Chondrocyte (in vitro differentiated cells): ENCODE measurements at places on chromosomes 13 and 19.

GRCh38 chr13:67228031-67228430, 2.1 kb downstream of the PCDH9 start:
- DNase-seq = no peak

DNA sequence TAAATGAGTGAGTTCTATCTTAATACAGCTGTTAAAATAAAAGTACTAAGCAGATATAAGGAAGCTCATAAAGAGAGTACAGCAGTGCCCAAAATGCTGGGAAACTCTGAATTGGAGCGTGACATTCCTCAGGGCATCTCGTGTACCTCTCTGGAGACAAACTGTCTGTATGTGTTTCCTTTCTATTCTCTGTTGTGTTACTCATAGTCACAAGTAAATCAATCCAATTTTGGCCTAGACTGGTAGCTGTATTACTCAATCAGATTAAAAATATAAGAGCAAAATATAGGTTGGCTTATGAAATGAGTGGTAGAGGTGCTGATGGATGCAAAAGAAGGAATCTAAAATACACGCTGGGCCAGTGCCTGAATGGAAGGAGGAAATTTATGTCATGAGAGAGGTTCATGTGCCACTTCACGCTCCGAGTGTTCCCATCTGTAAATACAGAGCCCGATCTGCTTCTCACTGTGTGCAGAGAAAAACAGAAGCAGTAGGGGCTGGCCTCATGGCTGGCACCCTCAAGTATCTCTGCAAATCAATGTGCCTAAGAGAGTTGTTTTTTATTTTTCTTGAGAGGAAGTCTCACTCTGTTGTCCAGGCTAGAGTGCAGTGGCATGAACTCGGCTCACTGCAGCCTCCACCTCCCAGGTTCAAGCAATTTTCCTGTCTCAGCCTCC, 58.7 kb upstream of the RGCC start:
- DNase-seq = no peak

DNA sequence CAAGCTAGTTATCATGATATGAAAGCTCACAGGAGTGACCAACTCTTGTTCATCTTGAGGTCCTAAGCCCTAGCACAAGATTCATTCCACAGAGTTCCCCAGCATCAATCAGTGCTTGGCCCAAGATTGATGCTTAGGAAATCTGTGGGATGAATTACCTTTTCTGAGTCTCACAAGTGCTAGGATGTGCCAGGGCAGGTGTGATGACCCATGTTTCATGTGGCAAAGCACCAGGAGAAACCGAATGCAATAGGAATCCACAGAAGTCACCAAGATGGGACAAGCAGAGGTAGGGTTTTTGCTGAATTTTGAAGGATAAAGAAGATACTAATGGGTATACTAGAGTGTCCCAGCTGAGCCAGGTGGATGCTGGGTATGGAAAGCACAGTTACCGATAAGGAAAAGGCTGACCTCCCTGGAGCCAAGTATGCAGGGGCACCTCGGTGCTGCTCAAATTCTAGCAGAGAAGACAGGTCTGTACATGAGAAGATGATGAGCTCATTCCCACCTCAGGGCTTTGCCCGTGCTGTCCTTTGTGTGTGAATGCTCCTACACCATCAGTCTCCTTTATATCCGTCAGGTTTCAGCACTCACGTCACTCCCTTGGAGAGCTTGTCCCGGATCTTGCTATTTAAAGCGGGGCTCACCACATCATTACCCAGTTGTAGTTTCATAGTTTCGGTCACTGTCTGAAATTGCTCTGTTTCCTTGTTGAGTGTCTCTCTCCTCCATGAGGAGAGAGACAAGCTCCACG, 168.9 kb upstream of the TSC22D1 start:
- DNase-seq = no peak

- DNase-seq = no peak
Observed at GRCh38 chr19:49635530-49636232, 4.3 kb downstream of the RRAS start.

GRCh38 chr19:12202250-12202649, 39.4 kb downstream of the ZNF136 start:
- no peak for DNase-seq

GRCh38 chr19:35397064-35397463, 26.2 kb downstream of the GPR42 start:
- no peak for DNase-seq

DNA sequence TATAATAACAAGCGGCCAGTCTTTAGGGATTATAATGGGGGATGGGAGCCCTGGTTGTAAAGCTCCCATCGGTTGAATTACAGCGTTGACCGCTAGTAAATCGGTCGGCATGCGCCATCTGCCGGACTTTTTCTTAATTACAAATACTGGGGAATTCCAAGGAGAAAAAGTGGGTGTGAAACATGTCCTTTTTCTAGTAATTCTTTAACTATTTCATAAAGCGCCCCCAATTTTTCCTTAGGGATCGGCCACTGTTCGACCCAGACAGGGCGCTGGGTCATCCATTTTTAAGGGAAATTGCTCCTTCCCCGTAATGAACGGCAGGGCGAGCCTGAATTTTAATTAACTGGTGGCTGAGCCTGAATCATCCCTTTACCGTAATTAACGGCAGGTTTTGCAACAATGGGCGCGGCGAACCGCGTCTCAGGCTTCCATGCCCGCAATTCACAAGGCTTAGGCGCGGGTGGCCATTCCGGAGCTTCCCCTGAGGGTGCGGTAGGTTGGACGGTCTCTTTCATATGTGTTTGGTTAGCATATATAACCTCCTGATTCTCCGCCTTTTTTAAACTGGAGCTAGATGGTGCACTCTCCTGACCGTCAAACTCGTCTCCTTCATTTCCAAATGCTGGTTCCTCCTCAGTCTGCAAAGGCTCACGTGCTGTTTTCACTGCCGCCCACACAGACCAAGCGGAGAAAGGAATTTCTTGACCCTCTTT, 30.2 kb upstream of the EVI5L start:
- no peak for DNase-seq

DNA sequence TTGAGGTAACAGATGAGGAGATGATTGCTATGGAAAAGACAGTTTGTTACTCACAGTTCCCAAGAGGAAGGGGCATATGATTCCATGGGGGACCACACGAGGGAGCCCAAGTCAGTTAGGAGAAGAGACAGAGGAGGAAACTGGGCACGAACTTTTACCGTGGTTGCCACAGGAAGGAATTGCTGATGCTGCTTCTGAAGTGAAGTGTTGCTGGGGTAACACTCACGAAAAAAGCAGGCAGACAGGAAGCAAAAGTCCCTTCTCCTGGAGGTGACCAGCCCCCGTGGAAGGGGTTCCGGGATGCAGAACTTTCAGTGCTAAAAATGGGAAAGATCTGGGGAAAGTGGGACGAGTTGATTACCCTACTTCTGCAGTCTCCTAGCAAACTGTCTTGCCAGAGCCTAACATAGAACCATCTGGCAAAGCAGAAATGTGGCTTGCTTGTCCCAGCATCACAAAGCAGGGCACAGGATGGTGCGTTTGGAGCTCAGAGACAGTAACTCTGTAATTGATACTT, 35.4 kb upstream of the MAP3K10 start:
- DNase-seq = peak; percentile 11

DNA sequence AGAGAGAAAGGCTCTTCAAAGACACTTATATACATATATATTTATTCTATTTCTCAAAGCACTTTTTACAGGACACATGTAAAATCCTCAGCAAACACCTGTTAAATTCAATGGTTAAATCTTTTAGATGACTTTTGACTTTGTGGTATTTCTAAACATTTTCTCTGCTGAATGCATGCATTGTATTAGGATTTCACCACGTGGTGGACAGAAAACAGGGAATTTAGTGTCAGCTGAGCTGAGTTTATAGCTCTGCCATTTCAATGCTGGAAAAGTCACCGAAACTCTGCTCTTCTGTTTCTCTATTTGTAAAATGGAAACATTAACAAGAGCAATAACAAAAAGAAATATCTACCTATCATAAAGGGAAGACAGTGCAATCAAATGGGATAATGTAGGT, 375.6 kb downstream of the ENOX1 start:
- DNase-seq = no peak

DNA sequence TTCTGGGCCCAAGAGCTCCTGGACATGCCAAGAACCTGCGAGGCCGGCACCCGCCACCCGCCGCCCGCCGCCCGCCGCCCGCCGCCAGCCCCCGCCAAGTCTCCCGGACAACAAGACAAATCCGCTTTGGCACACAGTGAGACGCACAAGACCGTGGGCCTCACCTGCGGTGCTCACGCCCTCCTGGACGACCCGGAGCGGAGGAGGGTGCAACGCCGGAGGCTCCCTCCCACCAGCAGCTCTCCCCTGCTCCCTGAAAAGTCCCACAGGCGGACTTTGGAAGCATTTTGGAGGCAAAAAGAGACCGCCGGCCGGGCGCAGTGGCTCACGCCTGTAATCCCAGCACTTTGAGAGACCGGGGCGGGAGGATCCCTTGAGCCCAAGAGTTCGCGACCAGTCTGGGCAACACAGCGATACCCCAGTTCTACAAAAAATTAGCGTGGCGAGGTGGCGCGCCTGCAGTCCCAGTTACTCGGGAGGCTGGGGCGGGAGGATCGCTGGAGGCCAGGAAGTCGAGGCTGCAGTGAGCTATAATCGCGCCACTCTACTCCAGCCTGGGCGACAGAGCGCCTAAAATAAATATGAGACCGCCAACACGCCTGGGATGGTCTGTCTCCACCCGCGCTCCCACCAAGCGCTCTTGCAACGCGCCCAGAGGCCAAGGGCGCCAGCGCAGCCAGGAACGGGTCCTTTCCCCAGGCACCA, 783 bp downstream of the RHPN2 start:
- no peak for DNase-seq

DNA sequence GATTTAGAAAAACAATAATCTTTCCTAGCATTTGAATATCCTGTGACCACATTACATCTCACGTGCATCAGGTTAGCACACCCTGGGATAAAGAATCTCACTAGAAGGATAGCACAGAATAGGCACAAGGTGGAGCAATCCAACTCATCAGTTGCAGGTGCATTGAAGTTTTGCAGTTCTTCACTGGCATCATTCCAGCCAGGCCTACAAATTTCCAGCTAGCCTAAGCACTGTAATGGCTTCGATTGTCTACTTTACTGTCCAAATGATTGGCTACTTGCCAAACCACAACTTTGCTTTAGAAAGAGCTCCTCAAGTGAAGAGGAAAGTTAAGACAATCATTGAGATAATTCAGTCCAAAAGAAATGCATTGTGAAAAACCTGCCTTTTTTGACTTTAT, 89.5 kb downstream of the SPRY2 start:
- DNase-seq = no peak

DNA sequence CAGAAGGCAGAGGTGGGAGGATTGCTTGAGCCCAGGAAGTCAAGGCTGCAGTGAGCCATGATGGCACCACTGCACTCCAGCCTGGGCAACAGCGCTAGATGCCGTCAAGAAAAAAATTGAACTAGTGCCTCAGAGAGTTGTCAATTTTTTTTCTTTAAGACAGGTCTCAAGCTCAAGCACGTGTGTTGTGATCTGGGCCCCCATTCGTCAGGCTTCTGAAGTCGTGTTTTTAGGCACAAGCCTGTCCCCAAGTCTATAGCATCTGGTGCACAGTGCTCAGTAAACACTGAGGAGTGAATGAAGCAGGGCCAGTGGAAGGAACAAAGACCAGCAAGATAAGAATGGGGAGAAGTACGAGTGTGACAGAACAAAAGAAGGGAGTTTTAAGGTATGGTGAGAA, 23.7 kb upstream of the LAMP1 start:
- no peak for DNase-seq

DNA sequence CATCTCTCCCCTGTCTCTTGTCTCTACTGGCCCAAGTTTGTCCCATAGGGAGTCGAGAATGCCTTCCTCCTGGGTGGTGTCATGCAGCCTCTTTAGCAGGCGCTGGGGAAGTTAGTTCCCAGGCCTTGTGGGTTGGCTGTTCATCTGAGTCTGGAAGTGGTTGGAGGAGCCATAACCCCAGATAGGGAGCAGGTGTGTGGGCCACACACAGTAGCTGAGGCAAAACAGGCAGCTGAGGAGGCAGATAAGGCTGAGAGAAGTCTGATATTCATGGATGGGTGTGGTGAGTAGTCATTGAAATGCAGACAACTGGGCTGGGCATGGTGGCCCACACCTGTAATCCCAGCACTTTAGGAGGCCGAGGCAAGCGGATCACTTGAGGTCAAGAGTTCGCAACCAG, 40.9 kb upstream of the KPNA3 start:
- DNase-seq = no peak

DNA sequence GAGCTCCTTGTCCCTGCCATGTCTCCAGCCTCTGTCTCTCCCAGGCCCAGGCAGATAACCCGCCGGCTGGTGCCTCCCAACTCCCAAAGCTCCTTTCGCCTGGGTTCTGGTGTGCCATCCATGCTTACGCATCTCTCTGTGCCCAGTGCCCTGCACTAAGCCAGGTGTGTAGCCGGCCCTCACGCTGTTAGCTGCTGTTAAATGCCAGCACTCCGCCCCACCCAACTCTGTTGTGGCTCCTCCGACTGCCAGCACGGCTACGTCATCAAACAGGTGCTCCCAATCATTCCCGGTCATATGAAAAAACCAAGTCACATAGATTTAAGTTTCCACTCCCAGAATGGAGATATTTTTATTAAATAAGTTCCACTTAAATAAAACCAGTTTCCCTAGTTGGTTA, 7.0 kb upstream of the HSPH1 start:
- no peak for DNase-seq

GRCh38 chr13:44140888-44141724, 232.5 kb upstream of the SERP2 start:
- no peak for DNase-seq

DNA sequence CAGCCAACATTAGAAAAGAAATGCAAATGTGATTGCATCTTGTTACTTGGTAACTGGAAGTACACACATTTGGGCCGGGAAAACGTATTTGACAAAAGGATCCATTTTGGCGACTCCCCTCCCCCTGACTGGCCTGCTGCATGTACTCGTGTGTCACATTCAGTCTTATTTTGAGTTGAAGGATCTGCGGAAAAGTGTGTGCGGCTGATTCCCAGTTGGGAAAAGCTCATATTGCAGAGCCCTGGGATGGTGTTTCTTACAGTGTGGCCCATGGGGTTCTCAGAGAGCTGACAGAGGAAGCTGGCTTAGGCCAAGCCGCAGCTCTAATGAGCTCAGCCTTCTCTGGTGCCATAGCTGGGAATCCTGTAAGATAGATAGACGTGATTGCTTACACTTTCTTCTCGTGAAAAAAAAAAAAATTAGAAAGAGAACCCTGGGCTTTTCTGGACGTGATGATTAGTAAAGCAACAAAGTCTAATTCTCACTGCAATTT, 170.3 kb upstream of the ARGLU1 start:
- DNase-seq = no peak

GRCh38 chr13:64672751-64673150, 2557.4 kb downstream of the PCDH9 start:
- no peak for DNase-seq
